ENCODE measurements at places on chromosomes 2 and 18. TPM values are rescaled to one million over a fixed set of nuclear protein-coding genes. Genes with fewer than 3 reads are reported as not detected.

Gene DCDC2C
- not detected for polyA plus RNA-seq

Gene SPIRE1
- polyA plus RNA-seq = 3.6 TPM

Gene TUBA4B
- polyA plus RNA-seq = not detected

Gene CFC1B
- polyA plus RNA-seq = not detected

Gene HRH4
- 0.11 TPM for polyA plus RNA-seq

Gene RPRM
- polyA plus RNA-seq = 1.7 TPM

Gene NMUR1
- polyA plus RNA-seq = 2.5 TPM

Gene PLEKHH2
- polyA plus RNA-seq = 5.4 TPM

Gene TMEM37
- polyA plus RNA-seq = 9.2 TPM

Gene POTEC
- 0.06 TPM for polyA plus RNA-seq

Measured in adipose tissue (tissue), 3 donors.